Smooth muscle cell of the pulmonary artery (primary cell): ENCODE measurements at places on chromosomes 5 and 9. TPM values are rescaled to one million over a fixed set of nuclear protein-coding genes. Genes with fewer than 3 reads are reported as not detected.

The PCDHGC4 gene
- total RNA-seq = 3.5 and 4.2 TPM in 2 replicates

The NME5 gene
- total RNA-seq = 2.5 and 2.7 TPM in 2 replicates

The SOHLH1 gene
- total RNA-seq = not detected in 2 replicates

The DAB2IP gene
- total RNA-seq = 30.8 and 33.3 TPM in 2 replicates

The TICAM2 gene
- 4.3 and 4.8 TPM in 2 replicates for total RNA-seq

The FAM200C gene
- 4.5 and 7.2 TPM in 2 replicates for total RNA-seq

The SLC2A6 gene
- total RNA-seq = 12.5 and 19.7 TPM in 2 replicates

The F12 gene
- total RNA-seq = 0.17 TPM in 1 of 2 replicates, not detected in the other

The PCDHB8 gene
- 0.26 and 1.3 TPM in 2 replicates for total RNA-seq
